ENCODE measurements at places on chromosomes 12 and 14.
A peak's percentile ranks its signal among the peaks of the same experiment; 100 is the strongest.

DNA sequence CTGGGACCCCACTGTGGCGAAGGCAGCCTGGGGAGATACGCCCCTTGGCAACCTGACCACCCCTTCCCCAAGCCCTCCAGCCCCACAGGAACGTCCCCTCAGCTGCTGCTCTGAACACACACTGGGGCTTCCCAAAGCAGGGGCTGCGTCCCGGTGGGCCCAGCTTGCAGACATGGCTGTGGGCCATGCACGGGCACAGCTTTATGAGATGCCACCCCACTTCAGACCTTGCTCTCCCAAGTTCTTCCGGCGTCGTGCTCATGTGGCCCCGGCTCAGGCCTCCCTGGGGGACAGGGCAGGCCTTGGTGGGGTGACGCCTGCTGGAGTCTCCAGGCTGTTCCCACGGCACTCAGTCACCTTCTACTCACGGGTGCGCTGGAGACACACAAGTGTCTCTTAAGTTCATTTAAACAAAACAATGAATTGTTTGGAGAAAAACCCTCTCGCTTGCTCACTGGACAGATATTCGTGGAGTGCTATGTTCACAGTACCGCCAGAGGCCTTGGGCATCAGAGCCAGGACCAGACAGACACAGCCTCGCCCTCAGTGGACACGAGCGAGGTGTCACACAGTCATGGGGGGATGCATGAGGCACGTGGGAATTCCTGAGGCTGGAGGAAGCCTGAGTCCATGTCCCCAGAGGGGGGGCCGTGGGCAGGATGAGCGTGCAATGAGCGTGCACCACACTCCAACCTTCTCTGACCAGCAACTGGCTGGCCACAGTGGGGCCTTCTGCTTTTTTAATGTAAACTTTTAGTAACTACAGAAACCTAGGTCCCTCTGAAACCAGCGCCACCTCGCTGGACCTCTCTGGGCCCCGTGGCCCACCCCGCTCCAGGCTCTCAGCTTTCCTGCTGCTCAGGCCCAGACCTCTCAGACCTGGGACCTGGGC is 4.3 kb downstream of the GALNT9 start:
- DNase-seq = no peak

- no peak for DNase-seq
Observed at GRCh38 chr14:76771437-76771980, 10.2 kb downstream of the VASH1 start.

DNA sequence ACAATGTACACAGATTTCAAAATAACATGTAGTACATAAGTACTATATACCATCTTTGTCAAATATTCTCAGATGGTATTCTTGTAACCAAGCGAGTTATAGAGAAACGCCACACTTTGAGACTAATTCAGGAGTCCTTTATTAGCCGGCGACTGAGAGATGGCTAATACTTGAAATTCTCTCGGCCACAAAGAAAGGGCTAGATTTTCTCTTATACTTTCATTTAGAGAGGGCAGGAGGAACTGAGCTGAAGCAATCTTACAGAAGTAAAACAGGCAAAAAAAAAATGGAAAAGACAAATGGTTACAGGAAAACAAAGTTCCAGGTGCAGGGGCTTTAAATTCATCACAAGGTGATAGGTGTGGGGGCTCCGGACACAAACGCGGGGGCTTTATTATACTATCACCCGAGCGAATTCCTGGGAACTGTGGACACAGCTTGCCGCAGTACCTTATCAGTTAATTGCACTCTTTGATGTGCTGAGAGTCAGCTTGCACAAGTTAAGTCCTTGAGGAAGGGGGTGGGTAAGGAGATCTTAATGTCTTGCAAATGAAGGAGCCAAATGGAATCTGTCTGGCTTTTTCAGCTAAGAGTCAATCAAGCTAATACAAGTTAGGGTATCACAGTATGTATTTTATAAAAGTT is 382.3 kb downstream of the KCNH5 start:
- DNase-seq = no peak

- no peak for DNase-seq
Observed at GRCh38 chr14:58198086-58198485, 1.9 kb upstream of the ACTR10 start.

DNA sequence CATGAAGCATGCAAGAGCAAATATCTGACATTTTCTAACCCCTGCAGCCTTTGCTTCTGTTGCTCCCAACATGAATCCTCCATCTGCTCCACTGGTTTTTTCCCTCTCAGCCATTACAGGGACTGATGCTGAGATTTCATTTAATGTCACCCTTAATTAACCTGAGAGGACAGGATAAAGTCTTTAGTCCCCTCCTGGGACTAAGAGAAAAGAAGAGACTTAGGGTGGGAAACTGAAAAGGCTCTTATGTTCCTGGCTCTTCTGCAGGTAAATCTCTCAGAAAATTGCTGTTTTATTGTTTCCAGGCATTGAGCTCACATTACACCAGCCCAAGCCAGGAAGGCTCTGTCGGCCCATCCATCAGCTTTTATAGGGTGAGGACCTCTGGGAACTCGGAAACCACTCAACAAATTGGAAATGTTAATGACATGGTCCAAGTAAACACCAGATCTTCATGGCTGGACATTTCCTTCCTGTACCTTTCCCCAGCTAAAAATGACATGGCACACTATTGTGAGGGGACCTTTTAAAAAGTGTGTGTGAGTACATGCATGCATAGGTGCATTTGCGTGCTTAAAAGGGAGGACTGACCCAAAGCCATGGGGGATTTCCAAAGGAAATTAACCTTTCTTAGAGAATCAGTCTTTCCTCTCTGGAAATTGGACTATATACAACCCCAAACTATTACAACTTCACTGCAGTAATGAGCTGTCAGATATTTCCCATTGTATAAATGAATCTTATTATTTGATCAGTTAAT is 408.1 kb upstream of the TMTC1 start:
- DNase-seq = no peak

- DNase-seq = no peak
Observed at GRCh38 chr12:113385282-113385882, 18.3 kb downstream of the SDS start.

DNA sequence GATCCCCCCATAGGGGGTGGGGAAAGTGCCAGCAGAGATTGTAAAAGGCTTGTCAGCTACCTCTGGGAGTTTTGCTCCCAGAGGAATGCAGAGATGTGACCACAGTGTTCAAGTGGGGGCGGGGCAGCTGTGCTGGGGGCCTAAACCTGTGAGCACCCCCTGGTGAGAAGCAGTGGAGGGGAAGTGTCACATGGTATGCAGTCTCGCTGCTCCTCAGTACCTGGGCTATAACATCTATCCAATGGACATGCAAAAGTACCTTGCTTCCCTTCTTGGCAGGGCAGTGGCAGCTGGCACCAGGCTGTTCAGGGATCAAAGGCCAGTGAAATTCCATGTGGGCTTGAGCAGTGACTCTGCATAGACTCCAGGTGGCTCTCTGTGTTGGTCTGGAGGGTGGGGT is 20.3 kb downstream of the OR4K2 start:
- no peak for DNase-seq

DNA sequence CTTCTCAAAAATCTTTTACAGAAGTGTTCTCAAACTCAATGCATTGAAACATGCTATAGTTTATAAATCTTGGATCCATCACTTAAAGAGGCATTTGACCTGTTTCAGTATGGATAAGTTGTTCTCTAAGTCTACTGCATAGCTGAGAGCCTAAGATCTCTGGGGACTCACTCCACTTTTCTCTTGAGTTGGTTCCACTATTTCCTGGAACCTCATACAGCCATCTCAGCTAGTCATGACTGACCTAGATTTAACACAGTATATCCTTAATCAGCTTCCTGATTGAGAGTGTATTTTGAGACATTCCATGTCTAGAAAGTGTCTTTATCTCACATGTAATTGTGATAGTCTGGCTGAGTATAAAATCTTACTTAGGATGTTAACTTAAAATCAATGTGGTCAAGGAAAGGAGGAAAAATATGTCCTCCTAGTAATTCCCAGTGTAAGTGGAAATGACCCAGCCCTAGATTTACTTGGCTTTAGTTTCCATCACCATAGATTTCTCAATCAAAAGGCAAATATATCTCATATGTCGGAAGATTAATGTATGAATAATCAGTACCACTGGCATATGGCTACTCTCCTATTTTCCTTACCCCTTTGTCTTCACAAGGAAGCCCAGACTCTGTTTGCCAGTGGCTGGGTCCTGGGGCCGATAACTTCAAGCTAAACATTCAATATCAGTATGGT is 61.9 kb downstream of the KICS2 start:
- no peak for DNase-seq

DNA sequence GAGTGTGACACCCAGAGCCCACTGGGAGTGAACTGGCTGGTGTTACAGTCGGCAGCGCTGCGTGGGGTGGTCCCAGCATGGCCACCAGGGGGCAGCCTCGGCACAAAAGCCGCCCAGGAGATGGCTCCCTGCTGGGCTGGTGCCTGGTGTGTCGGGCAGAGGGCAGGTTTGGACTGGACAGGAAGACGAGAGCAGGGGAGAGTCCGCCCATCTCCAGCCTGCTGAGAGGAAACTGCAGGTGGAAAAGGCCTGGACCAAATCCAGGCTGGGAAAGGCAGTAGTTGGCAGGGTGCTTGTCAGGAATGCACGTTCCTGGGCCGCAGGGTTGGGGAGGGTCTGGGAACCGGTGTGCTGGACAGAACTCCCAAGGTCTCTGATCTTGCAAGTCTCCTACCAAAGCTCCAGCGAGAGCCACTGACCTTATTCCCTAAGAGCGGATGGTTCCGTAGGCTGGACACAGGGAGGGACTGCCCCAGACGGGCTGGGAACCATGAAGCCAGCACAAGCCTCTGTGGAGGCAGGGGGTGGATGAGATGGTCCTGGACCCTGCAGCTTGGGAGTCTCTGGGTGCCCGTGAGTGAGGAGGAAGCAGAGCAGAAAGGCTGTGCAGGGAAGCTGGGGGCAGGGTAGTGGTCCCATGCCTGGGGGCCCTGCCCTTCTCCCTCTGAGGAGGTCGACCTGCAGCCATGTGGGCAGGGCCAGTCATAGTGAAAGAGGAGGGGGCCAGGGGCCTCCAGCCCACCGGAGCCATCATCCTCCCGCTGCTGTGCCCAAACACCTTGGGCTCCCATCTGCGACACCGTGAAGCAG is 1.8 kb downstream of the AHNAK2 start:
- peak; percentile 75 for DNase-seq

DNA sequence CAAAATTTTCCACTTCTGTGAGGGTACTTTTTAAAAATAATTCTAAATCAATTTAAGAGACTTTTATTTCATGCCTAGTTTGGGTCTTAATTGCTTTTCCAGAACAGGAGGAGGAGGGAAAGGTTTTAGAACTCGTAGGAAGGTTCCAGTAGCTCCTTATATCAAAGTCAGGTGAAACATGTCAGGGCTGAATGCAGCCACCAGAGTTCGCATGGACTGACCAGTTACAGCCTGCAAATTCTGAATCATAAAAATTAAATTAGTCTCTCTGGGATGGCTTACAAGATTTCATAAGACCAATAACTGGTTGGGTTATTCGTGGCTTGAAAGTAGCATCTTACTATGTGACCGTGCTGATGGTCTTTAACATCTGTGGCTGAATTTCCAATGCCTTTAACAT is 397 bp downstream of the BDKRB1 start:
- DNase-seq = no peak

GRCh38 chr12:28870839-28871440 is 278.1 kb upstream of the FAR2 start:
- no peak for DNase-seq

DNA sequence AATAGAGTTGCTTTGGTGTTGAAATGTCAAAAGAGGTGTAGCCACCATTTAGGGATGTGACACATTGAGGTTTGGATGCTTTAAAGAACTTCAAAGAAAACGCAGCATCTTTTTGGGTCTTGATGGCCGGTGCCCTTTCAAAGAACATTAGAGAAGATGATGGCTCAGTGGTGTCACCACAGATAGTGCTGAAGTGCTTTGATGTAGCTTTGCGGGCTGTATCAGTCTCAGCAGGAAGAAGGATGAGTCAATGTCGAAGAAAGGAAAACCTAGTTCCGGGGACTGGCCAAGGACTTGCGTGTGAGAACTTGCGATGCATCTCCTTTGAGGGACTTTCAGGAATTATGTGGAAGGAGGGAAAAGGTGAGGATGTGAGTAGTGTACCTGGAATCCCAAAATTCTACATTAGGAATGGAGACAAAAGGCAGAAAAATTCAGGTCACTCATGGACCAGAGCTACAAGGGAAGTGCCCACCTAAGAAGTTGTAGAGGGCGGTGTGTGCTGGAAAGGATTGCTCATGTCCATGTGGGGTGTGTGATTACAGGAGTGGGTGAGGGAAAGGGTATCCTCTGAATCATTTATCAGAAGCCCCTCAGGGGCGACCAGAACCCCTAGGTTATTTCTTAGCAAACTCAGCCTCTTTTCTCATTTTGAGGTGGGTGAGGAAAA is 39.7 kb upstream of the GZMB start:
- no peak for DNase-seq

- no peak for DNase-seq
Observed at GRCh38 chr12:45257185-45257930, 41.5 kb downstream of the ANO6 start.

DNA sequence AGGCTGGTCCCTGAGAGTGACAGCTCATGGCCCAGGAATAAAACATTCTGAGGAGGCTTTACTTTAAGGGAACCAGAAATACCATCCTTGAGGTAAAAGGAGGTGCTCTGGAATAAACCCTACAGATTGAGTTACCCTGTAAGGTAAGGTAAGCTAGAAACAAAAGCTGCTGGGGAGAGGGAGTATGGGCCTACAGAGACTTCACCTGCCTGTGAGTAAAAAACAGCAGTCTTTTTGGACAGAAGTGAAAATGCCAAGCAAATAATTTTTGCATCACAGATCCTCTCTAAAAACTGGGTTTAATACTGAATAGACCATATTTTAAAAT is 41.2 kb downstream of the CORO1C start:
- no peak for DNase-seq

DNA sequence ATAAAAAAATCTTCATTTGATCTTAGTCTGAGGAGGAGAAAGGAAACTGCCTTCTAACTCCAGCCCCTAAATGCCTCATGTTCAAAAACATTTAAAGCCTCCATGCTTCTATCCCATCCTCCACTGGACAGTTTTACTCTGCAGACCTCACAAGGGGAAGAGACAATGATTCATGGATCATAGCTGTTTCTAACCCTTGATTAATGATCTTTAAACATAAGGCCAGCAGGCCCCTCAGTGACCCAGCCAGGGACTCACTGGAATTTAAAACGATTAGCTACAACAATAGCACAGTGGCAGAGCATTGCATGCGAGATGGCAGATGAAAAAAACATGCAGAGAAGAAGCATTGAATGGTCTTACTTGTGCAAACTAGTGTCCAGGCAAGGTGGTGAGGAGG is 6.0 kb downstream of the DCTN2 start:
- no peak for DNase-seq

DNA sequence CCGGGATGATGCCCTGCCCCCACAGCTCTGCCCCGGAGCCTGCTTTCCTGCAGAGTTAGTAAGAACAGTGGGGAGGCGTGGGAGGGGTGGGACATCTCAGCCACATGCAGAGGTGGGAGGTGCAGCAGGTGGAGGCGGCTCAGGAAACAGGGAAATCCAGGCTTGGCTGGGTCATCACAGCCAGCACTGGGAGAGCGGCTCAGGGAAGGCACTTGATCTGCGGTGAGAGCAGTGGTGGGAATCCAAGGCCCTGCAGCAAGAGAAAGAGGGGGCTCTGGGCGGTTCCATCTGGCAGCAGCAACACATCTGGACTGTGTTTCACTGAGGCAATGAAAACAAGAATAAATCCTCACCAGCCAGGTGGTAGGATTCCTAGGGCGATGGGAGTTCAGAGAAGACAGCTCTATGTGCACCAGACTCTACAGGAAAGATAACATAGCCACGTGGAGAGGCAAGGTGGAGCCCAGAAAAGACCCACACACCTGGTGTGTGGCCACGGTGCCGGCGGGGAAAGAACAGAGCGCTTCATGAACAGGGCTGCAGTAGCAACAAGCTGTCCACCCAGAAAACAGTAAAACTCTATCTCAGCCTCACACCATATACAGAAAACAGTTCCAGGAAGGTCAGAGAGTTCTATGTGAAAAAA is 57.6 kb downstream of the CCDC85C start:
- DNase-seq = no peak

Measured in omental fat pad (tissue), 4 donors.